Mesenchymal stem cell (in vitro differentiated cells and primary cell): ENCODE measurements at places on chromosomes 12 and 14.

DNA sequence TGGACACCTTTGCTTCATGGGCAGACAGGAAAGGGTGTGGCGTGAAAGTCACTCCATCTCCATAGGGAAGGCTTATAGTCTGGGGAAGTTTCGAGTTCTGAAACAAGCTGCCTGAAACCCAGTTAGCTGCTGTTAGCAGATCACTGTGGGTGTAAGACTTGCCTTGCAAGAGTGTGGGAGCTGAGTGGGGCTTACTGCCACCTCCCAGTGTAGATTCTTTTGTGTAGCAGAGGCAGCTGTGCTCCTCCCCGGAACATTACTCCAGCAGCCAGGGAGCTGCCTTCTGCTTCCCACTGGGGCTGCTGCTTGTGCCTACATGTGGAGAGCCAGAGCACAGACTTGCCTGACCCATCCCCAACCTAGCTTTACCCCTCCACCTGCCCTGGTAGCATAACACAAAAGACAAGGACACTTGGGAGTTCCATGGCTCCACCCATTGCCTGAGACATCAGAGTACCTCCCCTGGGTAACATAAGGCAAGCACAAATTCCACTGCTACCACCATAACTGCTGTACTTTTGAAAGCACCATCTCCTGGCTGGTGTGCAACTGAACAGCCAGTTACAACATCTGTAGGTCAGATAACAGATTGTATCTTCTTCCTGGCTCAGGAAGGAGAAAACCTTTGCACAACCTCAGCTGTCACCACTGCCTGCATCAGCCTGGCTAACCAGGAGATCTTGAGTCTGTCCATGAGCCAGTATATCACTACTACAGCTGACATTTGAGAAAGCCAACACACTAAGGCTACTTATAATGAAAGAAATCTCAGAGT is 69.5 kb downstream of the ADAMTS20 start:
- H3K36me3 ChIP-seq: no peaks in the 10 kb centered on the region
- no peak overlapping the region for H3K4me3 ChIP-seq
- no peaks in the 10 kb centered on the region for H3K4me1 ChIP-seq
- no peak overlapping the region for H3K27ac ChIP-seq
- no peaks in the 10 kb centered on the region for H3K27me3 ChIP-seq

GRCh38 chr14:29111554-29111953 is 345.0 kb downstream of the FOXG1 start:
- no peak for DNase-seq
- no peaks in the 10 kb centered on the region for H3K4me1 ChIP-seq
- no peaks in the 10 kb centered on the region for H3K36me3 ChIP-seq

DNA sequence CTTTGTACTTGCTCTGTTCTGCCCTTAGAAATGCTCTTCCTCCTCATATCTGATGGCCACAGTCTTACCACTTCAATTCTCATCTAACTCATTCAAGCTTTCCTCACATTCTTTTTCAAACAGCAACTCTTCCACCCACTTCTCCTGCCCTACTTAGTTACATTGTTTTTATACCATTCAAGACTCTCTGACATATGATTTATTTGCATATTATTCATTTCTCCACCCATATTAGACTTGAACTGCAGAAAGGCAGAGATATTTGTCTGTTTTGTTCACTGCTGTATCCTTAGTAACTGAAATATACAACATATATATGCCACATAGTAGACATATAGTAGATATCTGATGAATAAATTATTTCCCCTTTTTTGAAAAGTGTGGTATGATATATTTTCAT is 95.5 kb upstream of the DCN start:
- no peak for DNase-seq
- no peaks in the 10 kb centered on the region for H3K27me3 ChIP-seq
- H3K4me1 ChIP-seq: no peaks in the 10 kb centered on the region
- H3K27ac ChIP-seq: no peak overlapping the region
- no peaks in the 10 kb centered on the region for H3K36me3 ChIP-seq

- no peak overlapping the region for H3K27ac ChIP-seq
- H3K4me1 ChIP-seq: peaks cover 14% of the 10 kb centered on the region
- H3K27me3 ChIP-seq: no peaks in the 10 kb centered on the region
- no peak overlapping the region for H3K4me3 ChIP-seq
- no peaks in the 10 kb centered on the region for H3K36me3 ChIP-seq
Measured at GRCh38 chr12:28025821-28026505, 53.4 kb upstream of the PTHLH start.

GRCh38 chr12:21169878-21170472 is 39.0 kb downstream of the SLCO1B1 start:
- H3K4me1 ChIP-seq: no peaks in the 10 kb centered on the region
- no peak overlapping the region for H3K4me3 ChIP-seq
- H3K27me3 ChIP-seq: no peaks in the 10 kb centered on the region
- peak; percentile 49 for DNase-seq

- no peaks in the 10 kb centered on the region for H3K36me3 ChIP-seq
- H3K27me3 ChIP-seq: no peaks in the 10 kb centered on the region
- H3K4me1 ChIP-seq: no peaks in the 10 kb centered on the region
- no peak for DNase-seq
- H3K27ac ChIP-seq: no peak overlapping the region
Measured at GRCh38 chr12:118010903-118011302, 5.6 kb upstream of the RFC5 start.

GRCh38 chr14:31893221-31893757 is 183.8 kb upstream of the ARHGAP5 start:
- no peaks in the 10 kb centered on the region for H3K27me3 ChIP-seq
- peaks cover 5% of the 10 kb centered on the region for H3K4me1 ChIP-seq
- no peak for DNase-seq
- H3K27ac ChIP-seq: no peak overlapping the region
- no peaks in the 10 kb centered on the region for H3K36me3 ChIP-seq

GRCh38 chr14:71181215-71182003 is 274.1 kb downstream of the PCNX1 start:
- H3K36me3 ChIP-seq: no peaks in the 10 kb centered on the region
- H3K27ac ChIP-seq: no peak overlapping the region

- H3K27ac ChIP-seq: peak overlapping the region; percentile 99
- peak; percentile 37 for DNase-seq
- H3K4me1 ChIP-seq: peaks cover 11% of the 10 kb centered on the region
- H3K27me3 ChIP-seq: no peaks in the 10 kb centered on the region
Measured at GRCh38 chr14:22613106-22613695, 15.1 kb downstream of the ABHD4 start.

DNA sequence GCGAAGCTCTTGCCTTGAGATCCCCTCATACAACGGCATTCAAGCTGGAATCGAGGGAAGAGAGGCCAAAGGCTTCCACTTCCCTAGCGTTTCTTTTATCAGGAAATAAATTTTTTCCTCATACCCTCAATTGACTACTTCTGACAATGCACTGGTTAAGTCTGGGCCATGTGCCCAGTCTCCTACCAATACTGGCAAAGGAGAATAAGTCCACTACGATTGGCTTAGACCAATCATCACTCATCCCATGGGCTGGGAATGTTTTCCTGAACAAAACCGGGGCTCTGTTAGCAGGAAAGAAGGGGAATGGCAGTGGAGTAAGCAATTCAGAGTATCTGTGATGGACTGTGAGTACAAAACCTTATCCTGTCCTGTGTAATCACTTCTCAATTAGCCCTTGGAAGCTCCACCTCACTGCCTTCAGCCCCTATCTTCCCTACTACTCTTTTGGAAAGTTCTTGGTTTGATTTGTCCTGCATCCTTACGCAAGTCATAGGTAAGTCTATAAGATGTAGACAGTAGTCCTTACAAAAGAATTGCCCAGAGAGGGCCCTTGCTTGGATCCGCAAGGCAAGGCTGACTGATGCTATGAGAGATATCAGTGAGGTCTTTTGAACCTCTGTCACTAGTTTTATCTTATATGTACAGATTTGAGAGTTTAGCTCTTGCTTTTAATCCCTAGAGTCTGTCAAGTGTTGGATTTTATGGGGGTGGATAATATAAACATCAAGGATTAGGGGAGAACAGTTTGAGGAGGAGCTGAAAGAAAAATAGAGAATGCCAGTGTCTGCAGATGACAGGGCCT is 36.3 kb upstream of the CDK17 start:
- no peak overlapping the region for H3K4me3 ChIP-seq
- DNase-seq: no peak
- no peaks in the 10 kb centered on the region for H3K27me3 ChIP-seq
- H3K4me1 ChIP-seq: peaks cover 4% of the 10 kb centered on the region
- no peaks in the 10 kb centered on the region for H3K36me3 ChIP-seq
- no peak overlapping the region for H3K27ac ChIP-seq

DNA sequence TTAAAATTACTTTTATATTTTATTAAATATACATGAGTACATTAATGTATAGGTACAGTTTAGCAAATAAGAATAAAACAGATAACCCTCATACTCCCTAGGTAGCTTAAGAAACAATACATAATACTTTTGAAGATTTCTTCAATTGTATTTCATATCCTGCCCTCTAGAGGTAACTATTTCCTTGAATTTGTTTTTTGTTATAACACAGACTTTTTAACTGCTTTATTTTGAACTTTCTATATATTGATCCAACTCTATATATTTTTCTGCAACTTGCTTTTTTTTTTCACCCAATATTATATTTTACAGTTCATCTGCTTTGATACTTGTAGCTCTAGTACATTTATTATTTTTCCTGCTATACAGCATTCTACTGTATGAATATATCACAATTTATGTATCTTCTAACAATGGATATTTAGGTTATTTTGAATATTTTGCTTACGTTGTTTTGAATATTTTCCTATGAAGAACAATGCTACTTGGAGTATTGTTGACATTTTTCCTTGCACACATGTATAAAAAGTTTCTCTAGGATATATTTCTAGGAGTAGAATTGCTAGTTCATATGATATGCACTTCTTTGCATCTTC is 72.8 kb upstream of the ABCD2 start:
- peak; percentile 2 for DNase-seq
- H3K4me3 ChIP-seq: no peak overlapping the region
- H3K27ac ChIP-seq: no peak overlapping the region

DNA sequence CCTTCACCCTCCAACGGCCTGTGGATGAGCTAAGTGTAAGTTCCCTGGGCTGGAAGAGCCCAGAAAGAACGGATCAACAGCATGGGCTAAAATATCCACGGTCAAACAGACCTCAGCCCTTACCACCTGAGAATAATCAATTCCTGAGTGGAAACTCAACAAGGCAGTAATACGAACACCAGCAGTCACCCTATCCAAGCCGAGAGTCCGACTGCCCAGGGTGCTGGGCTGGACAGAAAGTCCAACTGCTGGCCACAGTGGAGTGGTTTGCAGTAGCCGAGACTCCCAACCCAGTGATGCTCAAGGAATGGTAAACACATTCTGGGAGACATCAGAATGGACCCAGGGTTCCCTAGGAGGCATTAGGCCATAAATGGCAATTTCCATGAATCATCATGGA is 36.8 kb downstream of the ANO2 start:
- no peak for DNase-seq
- peaks cover 44% of the 10 kb centered on the region for H3K27me3 ChIP-seq
- no peak overlapping the region for H3K4me3 ChIP-seq
- no peaks in the 10 kb centered on the region for H3K4me1 ChIP-seq

DNA sequence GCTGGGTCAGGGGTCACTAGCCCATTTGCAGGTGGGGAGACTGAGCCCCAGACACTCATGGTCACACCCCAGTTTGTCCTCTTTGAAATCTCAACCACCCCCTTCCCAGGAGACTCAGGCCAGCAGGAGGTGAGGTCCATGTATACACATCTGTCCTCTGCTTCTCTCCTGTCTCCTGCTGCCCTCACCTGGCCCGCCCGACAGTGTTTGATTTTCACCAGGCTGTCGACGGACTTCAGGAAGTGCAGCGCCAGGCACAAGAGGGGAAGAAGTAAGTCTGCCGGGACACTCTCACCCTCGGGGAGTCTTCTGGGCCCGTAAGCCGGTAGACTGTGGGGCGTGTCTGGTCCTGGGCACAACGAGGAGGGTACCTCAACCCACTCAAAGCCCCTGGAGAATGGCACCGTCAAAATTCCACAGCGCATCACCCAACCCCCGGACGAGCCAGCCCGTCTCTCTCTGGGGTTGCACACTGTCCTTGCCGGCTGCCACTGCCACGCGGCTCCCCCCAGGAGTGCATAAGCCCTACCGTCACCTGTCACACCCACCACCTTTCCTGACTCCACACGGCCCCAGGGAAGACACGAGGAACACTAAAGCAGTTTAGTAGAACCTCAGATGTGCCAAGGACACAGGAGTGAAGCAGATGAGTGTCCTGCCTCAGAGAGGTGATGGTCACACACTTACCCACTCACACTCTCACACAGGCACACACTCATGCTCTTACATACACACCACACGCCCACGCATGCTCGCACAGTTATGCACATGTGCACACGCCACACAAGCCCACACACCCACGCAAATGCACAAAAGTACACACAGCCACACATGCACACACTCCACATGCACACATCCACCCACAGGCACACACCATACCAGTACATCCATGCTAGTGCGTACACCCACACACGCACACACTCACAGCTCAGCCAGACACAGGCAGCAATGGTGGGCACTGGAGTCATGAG is 13.1 kb upstream of the SIVA1 start:
- DNase-seq: no peak
- H3K36me3 ChIP-seq: no peaks in the 10 kb centered on the region
- H3K4me3 ChIP-seq: no peak overlapping the region
- H3K27ac ChIP-seq: no peak overlapping the region

DNA sequence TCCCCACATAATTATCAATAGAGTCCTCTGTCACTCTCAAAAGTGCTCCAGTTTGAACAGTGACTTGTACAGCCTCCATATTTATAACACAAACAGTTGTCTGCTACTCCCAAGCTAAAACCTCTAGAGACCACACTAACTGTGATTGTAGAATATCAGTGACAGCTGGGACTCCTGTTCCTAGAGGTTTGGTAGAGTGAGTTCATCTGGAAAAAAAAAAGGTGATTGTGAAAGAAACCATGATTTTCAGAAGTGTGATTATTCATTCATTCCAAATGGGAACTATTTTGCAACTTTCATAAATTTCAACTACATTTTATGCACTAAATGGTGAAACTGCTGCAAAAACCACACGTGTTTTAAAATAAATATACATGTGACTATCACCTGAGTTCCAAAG is 128.0 kb upstream of the PLXNC1 start:
- no peaks in the 10 kb centered on the region for H3K4me1 ChIP-seq
- H3K36me3 ChIP-seq: no peaks in the 10 kb centered on the region
- H3K4me3 ChIP-seq: no peak overlapping the region
- no peaks in the 10 kb centered on the region for H3K27me3 ChIP-seq
